ENCODE measurements at places on chromosomes 3 and 15.

GRCh38 chr3:33914731-33915379, 116.4 kb downstream of the PDCD6IP start:
- DNase-seq = no peak

DNA sequence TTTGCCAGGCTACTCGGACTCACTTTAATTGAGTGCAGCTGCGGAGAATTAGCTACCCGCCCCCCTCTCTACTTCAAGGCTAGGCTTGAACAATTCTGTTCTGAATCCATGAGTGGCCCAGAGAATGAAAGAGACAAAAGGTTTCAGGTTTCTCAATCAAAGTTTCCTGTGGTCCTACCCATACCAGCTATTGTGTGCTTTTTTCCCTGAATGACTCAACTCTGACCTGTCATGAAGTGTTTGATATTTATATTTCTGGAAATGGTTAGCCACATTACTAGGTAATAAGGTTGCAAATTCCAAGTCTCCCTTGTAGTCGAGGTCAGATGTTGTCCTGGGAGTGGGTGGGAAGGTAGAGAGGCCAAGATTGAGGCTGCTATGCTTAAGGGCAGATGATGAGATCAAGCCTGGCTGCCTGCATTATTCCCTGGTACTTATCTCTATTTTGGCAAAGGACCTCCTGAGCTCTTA, 392.7 kb upstream of the TBL1XR1 start:
- DNase-seq = no peak

DNA sequence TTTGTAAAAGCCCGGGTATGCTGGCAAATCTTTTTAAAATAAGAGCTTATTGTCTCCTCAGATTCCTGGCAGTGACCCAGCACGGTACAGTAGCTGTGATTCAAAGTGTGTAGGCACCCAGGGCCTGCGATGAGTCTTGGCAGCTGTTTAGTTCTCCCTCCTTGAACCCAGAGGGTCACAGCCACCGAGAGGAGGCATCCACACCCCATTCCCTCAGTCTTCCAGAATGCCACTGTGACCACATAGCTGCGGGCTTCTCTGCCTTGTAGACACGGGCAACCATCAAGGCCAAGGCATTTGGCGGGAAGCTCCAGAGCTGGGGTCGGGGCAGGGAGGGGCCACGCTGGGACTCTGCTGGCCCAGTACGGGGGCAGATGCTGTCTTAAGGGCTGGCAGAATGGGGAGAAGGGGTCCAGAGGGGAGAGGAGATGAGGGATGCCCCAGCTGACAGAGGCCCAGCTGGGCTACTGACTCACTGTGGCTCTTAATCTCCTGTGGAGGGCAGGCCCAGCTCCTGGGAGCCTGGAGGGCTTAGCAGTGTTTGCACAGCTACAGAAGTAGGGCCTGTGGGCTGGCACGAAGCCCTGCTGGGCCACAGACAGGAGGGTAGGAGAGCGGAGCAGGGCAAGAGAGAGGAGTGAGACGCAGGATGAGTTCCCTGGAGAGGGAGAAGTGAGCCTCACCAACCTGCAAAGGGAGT, 68.8 kb upstream of the DLG1 start:
- no peak for DNase-seq

DNA sequence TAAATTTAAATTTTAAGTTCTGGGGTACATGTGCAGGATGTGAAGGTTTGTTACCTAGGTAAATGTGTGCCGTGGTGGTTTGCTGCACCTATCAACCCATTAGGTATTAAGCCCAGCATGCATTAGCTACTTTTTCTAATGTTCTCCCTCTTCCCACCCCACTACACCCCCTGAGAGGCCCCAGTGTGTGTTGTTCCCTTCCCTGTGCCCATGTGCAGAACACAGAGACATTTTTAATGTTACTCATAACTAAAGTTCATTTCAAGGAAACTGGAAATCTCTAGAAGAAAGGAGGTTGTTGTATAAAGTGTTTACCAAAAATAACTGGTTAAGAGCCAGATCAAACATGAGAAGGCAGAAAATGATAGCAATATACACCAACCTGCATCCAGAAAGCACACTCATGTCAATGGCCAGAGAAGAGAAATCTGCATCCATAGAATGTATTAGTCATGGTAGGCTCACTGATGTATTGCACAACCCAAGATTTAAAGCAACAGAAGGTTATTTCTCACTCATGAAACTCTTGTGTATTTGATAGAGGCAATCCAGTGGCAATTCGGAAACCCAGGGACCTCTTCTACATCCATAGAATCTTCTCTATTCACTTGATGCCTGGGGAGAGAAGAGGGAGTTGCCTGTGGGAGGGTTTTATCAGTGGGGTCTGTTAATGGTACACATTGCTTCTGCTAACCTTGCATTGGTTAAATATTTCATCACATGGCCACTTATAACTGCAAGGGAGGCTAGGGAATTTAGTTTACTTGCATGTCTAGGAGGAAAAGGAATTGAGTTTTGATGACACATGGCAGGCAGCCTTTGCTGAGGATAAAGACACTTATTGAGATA, 321.9 kb upstream of the RASGRP1 start:
- peak; percentile 39 for DNase-seq

GRCh38 chr3:14092464-14092863, 32.2 kb downstream of the CHCHD4 start:
- DNase-seq = no peak

GRCh38 chr3:128489927-128490649, 2.9 kb downstream of the GATA2 start:
- no peak for DNase-seq

GRCh38 chr3:146970236-146970635, 365.1 kb upstream of the PLSCR5 start:
- DNase-seq = no peak

DNA sequence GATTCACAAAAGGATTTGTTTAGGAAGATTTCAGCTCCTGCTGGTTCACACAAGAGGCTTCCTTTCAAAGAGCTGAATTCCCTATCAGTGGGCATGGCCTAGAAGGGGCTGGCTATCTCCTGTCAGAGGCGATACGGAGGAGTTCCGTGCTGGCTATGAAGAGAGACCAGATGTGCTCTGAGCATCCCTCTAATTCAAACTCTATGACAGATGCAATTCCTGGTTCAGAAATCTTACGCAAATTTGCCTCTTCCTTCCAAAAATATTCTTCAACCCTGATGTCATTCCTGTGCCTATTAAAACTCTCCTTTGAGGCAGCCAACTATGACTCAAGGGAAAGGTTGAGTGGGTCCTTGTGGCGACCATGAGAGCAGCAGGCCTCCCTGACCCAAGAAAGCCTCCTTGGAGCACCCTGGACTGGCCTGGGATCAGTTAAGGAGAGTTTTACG, 139.3 kb upstream of the HES1 start:
- DNase-seq = no peak

Data from RKO (cell line).